ENCODE measurements at places on chromosomes 7 and 10.

DNA sequence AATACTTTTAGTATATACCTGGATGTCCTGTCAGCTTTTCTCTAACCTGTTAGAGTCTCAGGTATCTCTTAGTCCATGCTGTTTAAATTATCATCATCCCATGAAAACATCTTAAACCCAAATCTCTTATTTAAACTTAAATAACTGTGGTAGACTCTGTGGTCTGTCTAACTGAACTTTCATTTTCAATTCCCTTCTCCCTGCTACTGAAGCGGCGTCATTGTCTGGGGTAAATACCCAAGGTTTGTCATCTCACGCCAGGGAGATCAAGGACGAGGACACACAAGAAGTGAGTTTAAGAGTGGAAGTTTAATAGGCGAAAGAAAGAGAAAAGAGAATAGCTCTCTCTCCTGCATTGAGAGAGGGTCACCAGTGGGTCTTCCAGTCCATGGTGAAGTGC is 804.4 kb upstream of the CELF2 start:
- no peak for DNase-seq

DNA sequence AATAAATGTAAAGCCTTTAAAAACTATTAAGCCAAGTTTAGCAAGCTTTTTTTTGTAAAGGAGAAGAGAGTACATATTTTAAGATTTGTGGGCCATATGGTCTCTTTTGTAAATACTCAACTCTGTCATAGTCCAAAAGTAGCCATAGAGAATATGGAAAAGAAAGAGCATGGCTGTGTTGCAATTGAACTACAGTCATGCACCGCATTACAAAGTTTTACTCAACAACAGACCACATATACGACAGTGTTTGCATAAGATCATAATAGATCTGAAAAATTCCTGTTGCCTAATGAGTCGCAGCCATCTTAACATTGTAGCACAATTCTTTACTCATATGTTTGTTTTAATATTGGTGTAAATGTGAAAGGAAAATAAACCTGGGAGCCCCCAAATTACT is 440.8 kb downstream of the HTR7 start:
- peak; percentile 85 for DNase-seq

DNA sequence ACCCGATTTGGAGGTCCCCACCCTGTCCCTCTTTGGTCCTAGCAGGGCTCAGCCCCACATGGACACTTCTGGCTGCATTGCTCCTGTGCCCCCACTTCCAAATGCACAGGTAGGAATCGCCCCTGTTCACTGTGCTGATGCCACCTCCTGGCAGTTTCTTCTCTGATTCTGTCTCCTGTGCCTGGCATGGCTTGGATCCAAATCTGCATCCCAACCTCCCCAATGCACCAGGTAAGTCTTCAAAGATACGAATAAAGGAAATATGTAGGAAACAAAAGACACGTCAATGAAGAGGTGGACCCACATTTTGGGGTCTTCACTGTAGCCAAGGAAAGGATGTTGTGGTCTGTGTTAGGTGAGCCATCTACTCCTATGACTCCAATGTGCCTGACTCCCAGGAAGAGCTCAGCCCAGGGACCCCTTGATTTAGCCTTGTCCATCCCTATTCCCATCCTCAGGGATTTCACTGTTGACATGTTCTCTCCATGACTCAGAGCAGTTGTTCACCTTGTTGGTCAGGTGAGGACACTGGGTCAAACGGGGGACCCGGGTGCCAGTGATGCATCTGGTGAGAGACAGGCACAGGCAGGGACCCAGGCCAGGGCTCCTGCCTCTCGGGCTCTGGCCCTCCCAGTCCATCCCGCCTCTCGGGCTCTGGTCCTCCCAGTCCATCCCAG is 341.8 kb downstream of the CXCL12 start:
- no peak for DNase-seq

DNA sequence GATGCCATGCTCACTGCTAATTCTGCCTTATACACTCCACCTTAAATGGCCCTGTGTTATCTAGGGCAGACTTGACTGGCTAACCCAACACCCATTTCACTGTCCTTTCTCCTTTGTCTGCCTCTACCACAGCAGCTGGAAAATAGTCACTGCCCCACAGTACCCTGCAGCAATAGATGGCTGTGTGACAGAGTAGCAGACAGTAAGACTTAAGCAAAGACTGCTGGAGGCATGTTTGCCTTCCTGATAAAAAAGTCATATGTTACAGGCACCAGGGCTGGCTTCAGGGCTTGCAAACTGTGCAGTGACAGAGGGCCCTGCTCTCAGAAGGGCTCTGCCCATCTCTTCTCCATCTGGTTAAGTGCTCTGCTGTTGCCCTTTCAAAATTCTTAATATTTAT is 332.6 kb upstream of the GHITM start:
- DNase-seq: no peak

GRCh38 chr10:18418541-18419215 is 232.7 kb downstream of the NSUN6 start:
- peak; percentile 2 for DNase-seq

DNA sequence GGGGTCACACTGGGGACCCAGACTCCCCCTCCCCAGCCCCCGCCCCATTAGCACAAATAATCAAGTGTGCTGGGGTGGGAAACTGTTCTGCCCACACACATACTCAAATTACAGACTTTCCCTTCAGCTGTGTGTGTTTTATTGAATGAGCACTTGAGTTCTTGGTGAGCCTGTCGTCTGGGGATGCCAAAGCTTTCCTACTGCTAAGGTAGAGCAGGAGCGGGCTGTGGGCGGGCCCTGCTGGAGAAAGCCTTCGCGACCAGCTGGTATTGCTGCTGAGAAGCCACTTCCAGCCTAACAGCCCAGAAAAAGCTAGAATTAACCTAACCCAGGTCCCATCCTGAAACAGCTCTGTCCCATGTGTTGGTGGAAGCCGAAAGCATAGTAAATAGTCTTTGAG is 87.0 kb upstream of the KMT2E start:
- no peak for DNase-seq

DNA sequence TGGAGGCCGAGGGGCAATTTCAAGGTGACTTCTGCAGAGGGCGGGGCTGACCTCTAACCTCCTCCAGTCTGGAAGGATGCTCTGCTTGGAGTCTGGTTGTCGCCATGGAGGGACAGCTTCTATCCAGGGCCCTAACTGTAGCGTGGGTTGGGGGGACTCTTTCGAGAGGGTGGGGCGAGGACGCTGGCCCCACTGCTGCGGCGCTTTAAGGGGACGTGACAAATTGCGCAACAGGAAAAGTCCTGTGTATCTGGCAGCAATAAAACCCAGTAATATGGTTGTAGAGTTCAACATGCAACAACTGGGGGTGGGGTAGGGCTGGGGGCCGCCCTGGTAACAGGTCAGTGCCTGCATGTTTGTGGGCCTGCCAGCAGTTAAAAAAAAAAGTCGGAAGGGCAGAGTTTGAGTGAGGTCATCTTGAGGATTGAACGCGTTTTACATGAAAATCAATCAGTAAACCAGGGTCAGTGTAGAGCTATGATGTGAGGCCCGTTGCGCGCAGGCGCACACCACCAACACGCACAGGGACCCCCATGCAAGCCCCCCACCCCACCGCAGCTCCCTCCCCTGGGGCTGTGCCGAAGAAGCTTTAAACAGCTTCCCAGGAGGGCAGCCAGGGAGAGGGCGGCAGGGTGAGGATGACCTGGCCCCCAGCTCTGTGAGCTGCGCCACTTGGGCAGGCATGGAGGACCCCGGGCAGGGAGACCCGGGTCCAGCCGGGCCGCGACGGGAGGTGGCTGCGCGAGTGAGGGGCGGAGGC is 4.3 kb downstream of the SHH start:
- no peak for DNase-seq

- DNase-seq: no peak
Observed at GRCh38 chr10:50219646-50220045, 31.7 kb downstream of the ASAH2 start.

DNA sequence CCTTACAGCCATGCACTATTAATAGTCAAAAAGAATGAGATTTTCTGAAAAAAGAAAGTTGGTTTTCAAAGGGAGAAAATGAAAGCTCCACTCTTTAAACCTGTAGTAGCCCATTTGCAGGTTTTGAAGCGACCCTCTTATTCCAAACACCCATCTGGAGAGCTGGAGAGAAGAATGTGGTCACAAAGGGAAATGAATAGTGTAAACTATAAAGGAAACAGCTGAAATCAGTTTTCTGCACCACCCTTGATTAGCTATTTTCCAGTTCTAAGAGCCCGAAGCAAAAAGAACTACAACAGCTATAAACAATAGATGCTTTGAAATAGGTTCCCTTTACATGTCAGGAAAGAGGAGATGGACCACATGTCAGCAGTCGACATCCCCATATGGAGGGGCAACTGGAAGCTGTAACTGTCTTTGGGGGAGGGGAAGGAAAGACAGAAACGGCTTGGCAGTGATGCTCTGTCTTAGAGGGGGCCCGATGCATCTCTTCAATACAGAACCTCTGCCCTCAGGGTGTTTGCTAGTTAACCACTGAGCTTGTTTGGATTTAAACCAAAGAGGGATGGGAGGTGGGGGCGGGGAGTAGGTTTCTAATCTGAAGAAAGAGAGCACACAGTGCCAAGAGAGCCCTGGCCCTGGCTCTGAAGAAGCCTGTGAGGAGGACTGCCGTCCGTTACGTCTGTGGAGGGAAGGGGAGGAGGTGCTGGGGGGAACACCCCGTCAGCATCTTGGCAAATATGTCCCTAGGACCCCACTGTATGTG is 55.3 kb downstream of the CPVL start:
- DNase-seq: peak; percentile 64

GRCh38 chr7:7944619-7945282 is 23.8 kb upstream of the GLCCI1 start:
- DNase-seq: no peak

GRCh38 chr7:150716368-150716767 is at the start of gene GIMAP1:
Gene GIMAP1, plus strand, starts transcription at chr7:150716613. Its CDS starts 2,435 bp downstream, at chr7:150719048.
- DNase-seq: no peak

DNA sequence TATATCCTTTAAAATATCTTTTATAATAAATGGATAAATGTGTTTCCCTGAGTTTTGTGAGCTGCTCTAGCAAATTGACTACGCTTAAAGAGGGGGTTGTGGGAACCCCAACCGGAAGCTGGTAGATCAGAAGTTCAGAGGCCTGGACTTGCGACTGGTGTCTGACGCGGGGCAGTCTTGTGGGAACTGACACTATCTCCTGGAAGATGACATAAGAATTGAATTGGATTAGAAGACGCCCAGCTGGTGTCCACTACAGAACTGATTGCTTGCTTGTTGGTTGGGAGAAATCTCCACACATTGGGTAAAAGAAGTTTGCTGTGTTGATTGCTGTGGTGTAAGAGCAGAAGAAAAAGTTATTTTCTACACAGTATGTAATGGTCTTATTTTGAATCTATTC is 51.1 kb upstream of the AHR start:
- DNase-seq: no peak

DNA sequence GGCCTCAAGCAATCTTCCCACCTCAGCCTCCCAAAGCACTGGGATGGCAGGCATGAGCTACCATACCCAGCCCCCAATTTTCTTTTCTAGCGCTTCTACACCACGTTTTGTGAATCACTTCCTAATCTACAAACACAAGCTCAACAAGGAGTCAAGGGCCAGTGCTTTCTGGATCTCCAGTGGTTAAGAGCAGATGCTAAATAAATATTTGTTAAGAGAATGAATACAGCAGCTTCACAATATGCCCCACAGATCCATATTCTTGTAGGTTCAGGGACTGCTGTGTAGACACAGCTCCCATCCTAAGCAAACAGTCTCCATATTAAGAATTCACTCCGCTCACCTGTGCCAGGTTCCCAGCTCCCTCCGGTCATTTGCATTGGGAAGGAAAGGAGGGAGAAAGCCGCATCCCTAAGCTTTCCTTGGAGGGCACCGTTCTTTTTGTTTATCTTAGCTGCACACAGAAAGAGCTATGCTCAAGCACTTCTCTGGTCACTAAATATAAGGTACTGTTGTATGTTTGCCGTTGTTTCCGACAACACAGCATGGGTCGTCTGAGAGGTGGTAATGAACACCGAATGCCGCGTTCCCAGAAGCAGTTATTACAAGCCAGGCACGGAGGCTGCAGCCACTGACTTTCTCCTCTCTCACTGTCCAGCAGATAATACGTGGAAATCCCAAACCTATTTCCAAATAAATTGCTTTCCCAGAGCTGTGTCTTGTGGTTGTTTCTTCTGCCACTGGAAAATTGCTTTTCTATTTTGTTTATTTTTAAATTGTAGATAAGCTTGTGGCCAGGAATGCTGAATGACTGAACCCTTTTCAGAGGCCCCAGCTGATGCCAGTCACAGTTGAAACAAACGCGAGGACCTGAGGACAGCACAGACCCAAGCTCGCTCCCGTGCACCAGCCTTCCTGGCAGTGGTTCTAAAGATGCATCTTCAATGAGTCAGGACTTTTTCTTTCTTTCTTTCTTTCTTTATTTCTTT is 217.1 kb downstream of the PRPF18 start:
- no peak for DNase-seq

- no peak for DNase-seq
Observed at GRCh38 chr10:87623191-87623590, 36.5 kb upstream of the PAPSS2 start.

DNA sequence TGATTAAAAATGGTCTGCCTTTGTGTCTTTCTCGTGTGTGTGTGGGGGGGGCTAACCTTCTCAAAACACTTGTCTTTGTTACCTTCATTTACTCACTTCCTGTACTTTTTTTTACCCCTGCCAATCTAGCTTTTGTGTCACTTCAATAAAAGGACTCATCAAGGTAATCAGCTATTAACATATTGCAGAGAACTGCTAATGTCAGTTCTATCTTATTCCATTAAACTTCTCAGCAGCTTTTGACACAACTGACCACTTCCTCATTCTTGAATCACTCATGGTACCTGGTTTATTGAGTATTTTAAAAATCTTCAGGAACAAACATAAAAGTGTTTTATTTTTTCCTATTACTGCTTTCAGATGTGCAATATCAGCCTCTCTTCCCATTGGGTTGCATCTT is 59.8 kb downstream of the SLC25A40 start:
- no peak for DNase-seq

DNA sequence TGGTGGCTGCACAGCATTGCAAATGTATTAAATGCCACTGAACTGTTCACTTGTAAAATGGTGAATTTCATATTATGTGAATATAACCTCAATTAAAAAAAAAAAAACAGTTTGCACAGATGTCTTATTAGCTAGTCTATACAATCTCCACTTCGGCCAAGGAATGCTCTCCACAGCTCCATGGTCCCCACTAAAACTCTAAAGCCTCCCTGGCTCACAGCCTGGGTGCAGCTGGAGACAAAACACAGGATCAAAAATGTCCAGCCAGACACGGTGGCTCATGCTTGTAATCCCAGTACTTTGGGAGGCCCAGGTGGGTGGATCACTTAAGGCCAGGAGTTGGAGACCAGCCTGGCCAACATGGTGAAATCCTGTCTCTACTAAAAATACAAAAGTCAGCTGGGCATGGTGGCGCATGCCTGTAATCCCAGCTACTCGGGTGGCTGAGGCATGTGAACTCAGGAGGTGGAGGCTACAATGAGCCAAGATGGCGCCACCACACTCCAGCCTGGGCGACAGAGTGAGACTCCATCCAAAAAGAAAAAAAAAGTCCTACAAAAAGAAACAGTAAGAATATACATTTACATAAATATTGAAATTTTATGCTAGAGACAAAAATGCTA is 66.0 kb downstream of the SRPK2 start:
- DNase-seq: no peak

- no peak for DNase-seq
Observed at GRCh38 chr10:38102880-38103279, 8.7 kb downstream of the ZNF37A start.
